GM12864 (cell line): ENCODE measurements at places on chromosomes 13 and 19.

DNA sequence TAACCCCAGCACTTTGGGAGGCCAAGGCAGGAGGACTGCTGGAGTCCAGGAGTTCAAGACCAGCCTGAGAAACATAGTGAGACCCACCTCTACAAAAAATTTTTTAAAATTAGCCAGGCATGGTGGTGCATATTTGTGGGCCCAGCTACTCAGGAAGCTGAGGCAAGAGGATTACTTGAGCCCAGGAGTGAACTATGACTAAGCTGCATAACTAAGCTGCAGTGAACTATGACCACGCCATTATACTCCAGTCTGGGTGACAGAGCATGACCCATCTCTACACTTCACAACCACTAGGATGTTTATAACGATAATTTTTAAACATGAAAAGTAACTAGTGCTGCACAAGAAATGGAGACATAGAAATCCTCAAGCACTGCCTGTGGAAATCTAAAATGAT is 352.7 kb upstream of the SGCG start:
- DNase-seq, result no peak

DNA sequence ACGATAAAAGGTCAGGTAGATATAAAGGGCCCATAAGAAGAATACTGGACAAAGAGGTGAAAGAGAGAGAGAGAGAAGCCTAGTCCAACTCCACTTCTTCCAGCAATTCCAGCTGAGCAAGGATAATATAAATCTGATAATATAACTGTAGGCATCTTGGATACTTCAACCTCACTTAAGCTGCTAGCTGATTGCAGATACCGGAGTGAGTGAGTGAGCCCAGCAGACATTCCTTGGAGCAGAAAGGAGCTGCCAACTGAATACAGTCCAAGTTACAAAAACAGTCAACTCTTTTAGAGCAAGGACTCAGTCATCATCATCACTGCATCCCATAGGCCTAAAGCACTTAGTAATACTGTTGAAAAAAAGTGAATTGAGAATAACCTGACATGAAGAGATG is 387.6 kb downstream of the SLITRK6 start:
- DNase-seq, result no peak

DNA sequence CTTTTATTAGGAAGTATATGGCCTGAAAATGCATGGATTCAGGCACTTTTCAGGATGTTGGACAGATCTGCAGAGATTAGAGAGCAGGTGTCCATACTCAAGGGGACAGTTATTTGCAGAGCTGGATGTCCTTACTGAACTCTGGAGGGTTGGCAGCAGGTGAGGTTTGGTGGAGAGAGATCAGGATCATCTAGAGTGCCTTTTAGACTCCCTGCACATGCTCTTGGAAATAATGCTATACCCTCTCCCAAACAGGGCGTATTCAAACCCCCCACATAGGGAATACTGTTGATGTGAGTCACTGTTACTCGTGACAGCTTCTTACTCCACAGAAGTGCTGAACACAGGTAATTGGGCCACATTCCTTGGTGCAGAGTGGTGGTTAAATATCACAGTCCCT is 725.7 kb upstream of the SGCG start:
- DNase-seq, result no peak

DNA sequence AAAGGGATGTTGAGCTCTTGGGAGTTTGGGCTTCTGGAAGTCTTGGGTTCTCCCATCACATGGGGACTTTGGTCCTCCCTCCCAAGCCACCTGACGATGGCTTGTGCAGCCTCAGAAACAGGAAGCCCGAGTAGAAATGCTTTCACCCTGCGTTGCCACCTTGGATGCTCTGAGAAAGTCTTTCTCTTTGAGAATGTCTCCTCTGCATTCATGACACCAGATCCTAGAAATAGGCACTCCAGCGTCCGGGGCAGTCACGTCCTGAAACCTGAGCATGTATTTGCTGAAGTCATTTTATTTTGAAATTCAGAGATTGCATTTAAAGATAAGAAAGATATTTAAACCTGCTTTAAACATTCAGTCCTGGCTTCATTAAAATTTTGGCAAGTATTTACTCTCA is 34.4 kb downstream of the CUL4A start:
- DNase-seq, result no peak

DNA sequence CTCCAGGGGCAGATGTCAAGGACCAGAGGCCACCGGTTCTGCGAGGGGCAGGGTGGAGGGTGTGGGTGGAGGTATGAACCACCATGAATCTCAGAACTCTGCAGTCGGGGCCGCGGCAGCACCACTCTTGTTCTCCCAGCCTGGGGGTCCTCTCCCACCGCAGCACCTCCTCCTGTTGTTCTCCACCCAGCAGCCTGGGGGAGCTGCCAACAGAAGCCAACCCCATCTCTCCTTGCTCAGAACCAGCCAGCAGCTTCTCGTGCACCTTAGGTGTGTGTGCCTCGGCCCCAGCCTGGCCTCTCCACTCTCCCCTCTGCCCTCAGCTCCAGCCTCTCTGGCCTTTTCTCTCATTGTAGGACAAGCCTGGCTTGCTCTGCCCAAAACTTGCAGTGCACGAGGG is 31.9 kb upstream of the CCNE1 start:
- no peak for DNase-seq

DNA sequence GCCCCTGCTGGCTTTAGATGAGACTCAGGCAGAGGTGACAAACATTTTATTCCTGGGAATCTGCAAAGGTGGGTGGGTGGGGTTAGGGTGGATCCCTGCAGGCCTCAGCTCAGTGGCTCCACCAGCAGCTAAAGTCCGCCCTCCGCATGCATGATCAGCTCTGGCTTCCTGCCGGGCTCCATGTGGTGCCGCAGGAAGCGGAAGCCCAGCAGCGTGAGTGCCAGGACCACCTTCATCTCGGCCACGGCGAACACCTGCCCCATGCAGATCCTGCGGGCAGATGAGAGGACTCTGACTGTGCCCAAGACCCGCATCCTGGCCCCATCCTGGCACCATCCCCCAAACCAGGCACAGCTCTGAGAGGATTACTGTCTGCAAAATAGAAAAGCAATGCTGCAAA is 26.3 kb downstream of the CYP4F2 start:
- peak; percentile 8 for DNase-seq

GRCh38 chr19:16325161-16325527 is 518 bp downstream of the KLF2 start:
- DNase-seq, result no peak

DNA sequence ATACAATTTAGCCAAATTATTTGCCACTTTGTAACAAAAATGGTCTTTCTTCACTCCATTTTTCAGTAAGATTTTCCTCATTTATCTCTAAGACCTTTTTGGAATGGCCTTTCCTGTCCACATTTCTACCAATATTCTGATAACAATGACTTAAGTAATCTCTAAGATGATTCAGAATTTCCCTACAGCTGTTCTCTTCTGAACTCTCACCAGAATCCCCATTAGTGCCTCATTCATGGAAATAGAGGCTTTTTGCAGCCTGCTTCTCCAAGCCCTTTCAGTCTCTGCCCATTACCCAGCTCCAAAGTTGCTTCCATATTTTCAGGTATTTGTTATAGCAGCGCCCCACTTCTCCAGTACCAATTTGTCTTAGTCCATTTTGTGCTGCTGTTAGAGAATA is 867.0 kb downstream of the GPC5 start:
- no peak for DNase-seq

DNA sequence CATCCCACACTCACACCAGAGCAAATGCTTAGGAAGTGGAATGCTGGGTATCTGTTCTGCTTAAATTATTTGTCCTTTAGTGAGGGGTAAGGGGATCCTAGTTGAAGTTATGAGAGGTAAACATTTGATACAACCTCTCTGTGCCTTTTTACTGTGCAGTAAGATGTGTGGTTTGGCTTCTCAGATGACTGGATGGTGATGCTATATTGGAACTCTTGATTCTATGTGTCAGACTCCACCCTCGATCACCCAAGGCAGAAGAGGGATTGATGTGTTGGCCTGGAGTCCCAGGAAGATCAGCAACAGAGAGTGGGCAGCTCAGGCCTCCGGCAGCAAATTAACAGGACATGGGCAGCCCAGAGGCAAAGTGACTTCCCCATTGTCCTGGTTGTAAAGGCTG is 66.7 kb downstream of the SIPA1L3 start:
- no peak for DNase-seq

DNA sequence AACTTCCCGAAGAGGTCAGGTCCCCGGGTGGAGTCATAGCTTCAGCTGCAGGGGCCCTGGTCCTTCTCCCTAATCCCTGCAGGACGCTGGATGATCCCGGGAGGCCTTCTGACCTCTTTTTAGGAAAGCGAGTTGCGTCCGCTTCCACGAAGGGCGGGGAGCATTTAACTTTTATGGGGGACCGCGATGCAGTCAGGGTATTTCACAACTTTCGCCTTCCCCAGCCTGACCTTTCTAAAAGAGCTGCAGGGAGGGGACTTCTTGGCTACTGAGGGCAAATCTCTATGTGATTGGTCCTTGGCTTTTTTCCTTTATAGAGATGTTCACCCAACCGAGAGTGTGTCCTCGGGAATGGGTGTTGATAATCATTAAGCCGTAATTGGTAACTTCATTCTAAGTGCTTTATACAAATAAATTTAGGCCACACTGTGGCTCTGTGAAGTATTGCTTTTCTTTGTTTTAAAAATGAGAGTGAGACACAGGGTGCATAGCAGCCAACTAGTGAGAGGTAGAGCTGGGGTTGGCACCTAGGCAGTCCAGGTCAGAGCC is 778 bp downstream of the ZNF230 start:
- DNase-seq, result no peak

DNA sequence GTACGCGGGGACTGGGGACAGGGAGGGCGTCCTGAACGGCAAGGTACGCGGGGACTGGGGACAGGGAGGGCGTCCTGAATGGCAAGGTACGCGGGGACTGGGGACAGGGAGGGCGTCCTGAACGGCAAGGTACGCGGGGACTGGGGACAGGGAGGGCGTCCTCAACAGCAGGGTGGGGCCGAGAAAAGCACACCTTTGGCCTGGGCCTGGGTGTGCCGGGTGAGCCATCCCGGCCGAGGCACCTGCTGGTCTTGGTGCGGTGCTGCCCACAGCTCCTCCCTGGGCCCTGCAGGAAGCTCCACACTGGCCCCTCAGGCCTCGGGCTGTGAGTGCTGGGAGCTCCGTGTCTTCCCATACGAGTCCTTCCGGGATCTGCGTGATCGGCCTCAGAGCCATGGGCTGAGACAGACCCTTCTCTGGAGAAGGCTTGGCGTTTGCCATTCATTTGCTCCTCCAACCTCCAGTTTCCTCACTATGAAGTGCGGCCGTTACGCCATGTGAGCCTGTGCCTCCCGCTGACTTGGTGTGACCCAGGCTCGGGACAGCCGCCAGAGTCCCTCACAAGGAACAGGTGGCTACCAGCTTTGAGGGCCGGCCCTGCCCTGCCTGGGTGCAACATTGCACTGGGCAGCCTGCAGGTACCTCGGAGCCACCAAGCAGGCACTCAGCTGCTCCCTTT is 7.8 kb upstream of the ZNF554 start:
- no peak for DNase-seq

DNA sequence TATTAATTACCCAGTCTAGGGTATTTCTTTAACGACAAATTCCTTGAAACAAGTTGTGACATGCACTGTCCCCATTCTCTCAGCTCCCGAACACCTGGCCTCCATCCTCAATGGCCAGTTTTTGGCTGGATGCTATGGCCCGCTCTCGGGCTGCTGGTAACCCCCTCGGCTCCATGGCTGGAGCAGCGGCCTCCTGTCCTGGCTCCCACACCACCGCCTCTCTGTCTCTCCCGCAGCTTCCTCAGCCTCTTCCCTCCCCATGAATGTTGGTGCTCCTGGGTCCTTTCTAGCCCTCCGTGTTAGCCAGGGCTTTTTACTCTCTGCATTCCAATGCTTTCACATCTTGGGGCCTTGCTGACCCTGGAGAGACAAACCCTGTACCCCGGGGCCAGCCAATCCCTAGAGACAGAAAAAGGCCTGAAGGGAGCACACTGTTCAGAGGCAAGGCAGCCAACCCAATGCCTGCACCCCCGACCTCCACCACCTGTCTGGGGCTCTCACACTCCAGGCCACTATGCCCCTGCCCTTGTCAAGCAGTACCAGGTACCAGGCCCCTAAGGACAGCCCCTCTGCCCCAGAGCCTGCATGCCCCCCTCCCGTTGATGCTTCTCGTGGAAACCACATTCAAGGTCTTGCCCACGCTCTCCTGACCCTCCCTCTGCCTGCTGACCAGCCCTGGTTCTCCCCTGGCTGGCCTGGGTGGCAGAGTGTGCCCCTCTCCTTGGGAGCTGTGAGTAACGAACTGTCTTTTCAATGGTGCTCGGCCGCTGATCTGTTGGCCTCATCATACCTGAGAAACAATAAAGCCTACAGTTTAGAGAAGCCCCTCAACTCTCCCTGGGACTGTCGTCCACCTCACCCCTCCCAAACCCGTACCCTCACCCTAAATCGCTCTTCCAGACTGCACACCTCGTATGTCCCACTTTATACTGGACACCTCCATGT is 86.9 kb upstream of the GPR183 start:
- no peak for DNase-seq

GRCh38 chr19:36392916-36393673 is 14.1 kb upstream of the ZFP14 start:
- DNase-seq, result no peak

- DNase-seq, result no peak
Measured at GRCh38 chr13:48233046-48233888, at the start of gene ITM2B. ITM2B (plus strand) TSS chr13:48233206; CDS start chr13:48233361, 155 bp downstream.

- no peak for DNase-seq
Measured at GRCh38 chr13:28854657-28855056, 34.5 kb downstream of the MTUS2 start.

DNA sequence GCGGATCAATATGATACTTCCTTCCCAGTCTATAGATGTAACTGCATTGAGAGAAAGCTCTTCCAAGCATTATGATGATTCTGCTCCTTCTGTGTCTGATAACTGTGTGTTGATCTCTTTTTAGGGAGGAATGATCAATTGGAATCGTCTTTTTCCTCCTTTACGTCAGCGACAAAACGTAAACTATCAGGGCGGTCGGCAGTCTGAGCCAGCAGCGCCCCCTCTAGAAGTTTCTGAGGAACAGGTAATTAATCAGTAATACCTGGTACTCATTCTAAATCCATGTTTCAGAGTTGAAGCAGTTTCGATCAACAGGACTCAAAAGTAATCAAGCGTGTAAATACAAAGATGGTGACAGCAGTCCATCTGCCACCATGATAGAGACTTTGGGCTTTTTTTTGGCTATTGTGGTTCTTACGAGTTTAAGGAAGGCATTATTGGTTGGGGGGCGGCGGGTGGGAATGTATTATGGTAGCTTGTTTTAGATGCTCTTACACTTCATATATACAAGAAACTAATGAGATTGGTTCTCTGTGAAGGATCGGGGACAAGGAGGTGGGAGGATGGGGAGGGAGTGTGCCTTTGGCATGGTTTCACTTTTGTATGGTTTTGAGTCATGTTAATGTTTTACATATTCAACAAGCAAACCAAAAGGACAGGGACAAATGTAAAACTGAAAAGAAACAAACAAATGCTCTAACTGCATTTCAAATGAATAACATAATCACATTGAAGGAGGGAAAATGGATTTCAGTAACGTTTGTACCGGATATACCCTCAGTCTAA is 60.7 kb upstream of the GPR183 start:
- DNase-seq, result no peak

GRCh38 chr13:97021241-97021640 is 27.0 kb upstream of the OXGR1 start:
- DNase-seq, result no peak

- no peak for DNase-seq
Measured at GRCh38 chr19:41551212-41551610, 24.8 kb upstream of the CEACAM21 start.

GRCh38 chr13:29902632-29903305 is 52.4 kb upstream of the UBL3 start:
- no peak for DNase-seq
